Right renal cortex interstitium (tissue), 3 donors: ENCODE measurements at places on chromosomes 1 and 21. TPM values are rescaled to one million over a fixed set of nuclear protein-coding genes. Genes with fewer than 3 reads are reported as not detected.

Gene GPR25
- not detected for polyA plus RNA-seq

Gene PLA2G5
- polyA plus RNA-seq: not detected

Gene LINGO4
- not detected for polyA plus RNA-seq

GRCh38 chr1:3521426-3521825, 67.0 kb downstream of the ARHGEF16 start:
- DNase-seq: no peak

DNA sequence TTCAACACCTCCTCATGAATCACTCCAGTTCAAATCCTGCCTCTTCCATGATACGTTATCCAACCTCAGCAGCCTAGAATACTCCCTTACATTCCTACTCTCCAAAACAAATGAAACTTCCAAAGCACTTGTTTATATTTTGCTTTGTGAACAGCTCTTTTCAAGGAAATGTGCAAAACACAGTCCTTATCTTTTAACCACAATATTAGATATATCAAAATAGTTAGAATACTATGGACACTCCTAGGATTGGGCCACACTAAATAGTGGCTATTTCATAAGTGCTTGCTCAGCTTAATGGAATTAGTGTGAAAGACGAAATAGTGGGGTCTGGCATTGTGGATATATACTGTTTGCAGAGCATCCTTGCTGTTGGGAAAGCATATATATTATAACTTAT, 173.5 kb downstream of the ZC3H11B start:
- DNase-seq: no peak

GRCh38 chr1:21814241-21814918, 2.3 kb downstream of the LDLRAD2 start:
- DNase-seq: no peak

- no peak for DNase-seq
Measured at GRCh38 chr1:46719689-46720088, 775 bp upstream of the EFCAB14 start.

GRCh38 chr1:112548547-112548946, 39.8 kb downstream of the WNT2B start:
- no peak for DNase-seq

GRCh38 chr1:43319766-43320165, 17.9 kb upstream of the MPL start:
- no peak for DNase-seq

DNA sequence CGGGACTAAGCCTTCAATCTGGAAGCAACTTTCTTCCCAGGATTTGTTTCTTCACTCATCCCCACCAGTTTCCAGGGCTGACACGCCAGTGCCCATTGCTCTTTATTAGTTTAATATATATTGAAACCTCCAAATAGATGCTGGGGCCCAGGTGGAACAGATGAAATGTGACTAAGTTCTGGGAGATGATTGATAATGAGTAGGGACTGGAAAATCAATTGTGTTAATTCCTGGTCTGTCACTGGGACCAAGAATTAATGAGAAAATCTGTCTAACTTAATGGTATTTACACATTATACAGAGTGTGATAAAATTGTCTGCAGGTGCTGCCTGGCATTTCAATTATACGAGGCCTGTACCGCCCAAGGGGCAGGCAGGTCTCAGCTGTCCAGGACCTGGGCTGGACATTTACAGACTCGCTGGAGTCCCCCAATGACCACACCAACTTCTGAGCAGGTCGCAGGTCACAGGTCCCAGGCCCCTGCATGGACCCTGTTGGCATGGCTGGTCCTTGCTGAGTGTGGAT, 35.8 kb downstream of the UBIAD1 start:
- DNase-seq: no peak

DNA sequence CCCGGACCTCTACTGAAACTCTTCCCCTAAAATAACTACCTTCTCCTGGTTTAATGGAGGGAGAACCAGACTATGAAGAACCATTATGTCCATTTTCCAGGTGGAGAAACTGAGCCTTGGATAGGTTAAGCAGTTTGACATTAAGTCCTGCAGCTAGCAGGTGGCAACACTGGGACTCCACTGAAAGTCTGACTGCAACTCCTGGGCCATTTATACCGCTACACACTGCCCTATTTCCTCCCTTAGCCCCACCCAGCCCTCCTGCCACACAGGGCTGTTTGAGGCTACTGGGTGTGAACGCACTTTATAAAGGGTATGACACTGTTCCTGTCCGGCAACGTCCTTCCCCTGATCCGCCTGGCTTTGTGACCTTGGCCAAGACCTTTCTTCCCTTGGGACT, 511 bp upstream of the INPP5B start:
- no peak for DNase-seq

DNA sequence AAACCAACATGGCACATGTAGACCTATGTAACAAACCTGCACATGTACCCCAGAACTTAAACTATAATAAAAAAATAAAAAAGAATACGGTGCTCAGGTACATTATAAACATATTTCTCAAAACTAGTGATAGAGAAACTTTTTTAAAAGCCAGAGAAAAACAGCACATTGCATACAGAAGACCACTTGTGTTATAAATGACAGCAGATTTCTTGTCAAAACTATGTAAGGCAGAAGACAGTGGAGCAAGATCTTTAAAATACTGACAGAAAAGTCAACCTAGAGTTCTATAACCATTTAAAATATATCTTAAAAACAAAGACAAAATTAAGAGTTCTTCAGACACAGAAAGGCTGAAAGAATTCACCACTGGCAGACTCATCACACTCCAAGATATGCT, 144.7 kb downstream of the NEGR1 start:
- DNase-seq: no peak

GRCh38 chr1:114369930-114370329, 141.1 kb downstream of the TRIM33 start:
- no peak for DNase-seq

GRCh38 chr1:27005166-27005530, 7.5 kb downstream of the TENT5B start:
- DNase-seq: no peak
